ENCODE measurements at places on chromosomes 12 and 14.

DNA sequence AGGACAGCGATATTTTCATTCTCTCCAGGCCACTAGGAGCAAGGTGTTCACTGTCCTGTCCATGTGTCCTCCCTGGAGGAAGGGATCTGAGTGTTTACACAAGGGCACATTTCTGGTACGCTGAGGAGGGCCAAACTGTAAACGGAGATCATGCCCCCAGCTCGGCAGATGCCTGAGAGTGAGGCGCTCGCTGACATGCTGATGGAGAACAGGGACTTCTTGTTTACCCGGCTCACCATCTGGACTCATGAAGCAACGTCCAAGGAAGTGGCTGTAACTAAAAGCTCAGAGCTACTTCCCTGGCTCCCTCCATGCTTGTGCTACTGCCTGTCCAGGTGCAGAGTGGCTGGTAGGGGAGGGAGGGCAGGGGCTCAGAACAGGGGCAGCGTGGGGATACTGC lies 43.4 kb upstream of the KCNA1 start:
- no peak for DNase-seq

- no peak for DNase-seq
Measured at GRCh38 chr14:105117710-105118385, 50.7 kb downstream of the JAG2 start.

DNA sequence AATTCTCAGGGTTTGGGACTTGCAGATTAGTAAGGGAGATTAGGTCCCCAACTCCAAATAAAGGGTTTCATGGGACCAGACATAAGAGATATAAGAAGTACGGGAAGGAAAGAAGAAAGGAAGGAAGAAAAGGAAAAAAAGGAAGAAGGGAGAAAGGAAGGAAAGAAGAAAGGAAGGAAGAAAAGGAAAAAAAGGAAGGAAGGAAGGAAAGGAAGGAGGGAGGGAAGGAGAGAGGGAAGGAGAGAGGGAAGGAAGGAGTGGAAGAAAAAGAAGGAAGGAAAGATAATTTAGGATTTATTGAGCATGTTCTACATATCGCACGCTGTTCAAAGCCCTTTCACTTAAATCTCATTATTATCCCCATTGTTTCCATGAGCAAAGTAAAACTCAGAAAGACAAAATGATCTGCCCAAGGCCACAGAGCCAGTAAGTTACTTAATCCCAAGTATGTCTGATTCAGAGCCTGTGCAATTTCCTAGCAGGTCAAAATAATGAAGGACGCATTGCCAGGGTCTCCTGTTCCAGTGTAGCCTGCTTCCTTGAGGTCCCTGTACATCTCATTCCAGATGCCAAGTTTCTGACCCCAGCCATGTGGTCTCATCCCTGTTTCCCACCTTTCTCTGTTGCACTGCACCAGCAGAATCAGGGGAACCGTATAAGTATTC lies 3.9 kb upstream of the HDAC7 start:
- no peak for DNase-seq

DNA sequence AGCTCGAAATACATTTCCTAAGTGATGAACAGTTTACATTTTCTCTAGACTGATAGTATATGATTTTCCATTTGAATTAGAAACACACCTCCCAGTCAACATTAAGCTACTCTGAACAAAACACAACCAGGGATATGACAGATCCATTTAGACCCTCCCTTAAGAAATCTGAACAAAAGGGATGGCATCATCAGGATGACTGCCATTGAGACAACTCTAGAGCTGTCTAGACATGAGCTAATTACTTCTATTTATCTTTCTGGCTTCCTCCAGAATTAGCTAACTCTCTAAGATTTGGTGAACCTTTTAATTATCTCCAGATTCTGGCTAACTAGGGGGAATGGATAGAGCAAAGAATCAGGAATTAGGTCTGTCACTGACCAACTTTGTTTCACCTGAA lies 92.9 kb upstream of the IGF1 start:
- DNase-seq = no peak

DNA sequence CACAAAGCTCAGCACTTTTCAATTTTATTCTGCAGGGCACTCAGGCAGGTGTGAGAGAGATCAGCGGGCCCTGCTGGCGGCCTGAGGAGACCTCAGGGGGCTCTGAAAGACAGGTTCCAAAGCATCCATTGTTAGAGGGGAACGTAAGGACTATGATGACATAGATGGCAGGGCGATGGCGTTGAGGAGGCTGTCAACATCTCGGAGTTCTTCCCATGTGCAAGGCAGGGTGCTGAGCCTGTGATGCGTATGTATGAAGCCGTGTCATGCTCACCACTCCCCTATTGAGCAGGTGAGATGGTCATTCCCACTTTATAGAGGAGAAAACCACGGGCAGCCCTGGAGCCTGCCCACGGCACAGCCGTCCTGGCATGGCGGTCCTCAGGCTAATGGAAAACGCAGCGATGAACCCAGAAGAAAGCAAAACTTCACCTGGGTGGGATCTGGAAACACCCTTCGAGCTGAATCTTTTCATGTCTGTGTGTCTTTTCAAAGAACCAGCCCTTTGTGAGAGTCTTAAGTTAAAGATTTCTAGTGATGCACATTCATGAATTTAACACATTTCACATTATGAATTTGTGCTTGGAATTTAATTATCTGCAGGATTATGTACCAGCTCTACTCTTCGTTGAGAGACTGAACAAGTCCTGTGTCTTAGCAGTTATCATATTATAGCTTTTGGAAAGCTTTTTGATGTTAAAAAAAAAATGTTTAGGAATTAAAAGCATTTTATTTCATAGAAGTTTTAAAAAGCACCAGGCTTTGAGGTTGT lies 64.7 kb downstream of the RIMBP2 start:
- no peak for DNase-seq

DNA sequence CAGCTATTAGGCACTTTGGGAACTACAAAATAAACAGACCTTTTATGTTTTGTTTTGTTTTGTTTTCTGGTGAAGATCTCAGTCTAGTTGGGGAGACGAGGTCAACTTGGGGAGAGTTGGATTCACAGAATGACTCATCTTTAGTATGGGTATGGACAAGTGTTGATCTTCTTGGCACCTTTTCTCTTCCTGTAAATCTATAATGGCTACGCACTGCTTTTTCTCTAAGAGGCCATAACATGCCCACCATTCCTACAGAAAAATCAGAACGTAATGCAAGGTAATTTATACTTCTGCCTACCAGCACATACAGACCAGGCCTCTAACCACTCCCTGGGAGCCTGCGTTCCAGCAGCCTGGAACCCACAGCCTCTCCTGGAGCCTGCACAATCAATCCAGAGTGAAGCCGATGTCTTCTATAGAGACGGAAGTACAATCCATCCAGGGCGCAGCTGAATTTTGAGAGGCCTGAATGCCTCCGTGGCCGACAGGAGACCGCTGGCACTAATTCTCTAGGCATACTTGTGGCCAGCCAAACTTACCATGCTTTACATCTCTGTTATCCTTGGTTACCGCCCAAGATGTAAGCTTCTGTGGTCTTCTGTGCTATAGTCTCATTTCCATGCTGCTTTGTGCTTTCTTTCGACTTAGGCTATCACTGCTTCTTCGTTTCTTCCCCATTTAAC lies 717 bp downstream of the PPHLN1 start:
- DNase-seq = peak; percentile 53

- peak; percentile 32 for DNase-seq
Measured at GRCh38 chr12:47813511-47814196, 6.0 kb downstream of the HDAC7 start.

- DNase-seq = peak; percentile 61
Measured at GRCh38 chr14:38143659-38144505, 63.8 kb upstream of the SSTR1 start.

DNA sequence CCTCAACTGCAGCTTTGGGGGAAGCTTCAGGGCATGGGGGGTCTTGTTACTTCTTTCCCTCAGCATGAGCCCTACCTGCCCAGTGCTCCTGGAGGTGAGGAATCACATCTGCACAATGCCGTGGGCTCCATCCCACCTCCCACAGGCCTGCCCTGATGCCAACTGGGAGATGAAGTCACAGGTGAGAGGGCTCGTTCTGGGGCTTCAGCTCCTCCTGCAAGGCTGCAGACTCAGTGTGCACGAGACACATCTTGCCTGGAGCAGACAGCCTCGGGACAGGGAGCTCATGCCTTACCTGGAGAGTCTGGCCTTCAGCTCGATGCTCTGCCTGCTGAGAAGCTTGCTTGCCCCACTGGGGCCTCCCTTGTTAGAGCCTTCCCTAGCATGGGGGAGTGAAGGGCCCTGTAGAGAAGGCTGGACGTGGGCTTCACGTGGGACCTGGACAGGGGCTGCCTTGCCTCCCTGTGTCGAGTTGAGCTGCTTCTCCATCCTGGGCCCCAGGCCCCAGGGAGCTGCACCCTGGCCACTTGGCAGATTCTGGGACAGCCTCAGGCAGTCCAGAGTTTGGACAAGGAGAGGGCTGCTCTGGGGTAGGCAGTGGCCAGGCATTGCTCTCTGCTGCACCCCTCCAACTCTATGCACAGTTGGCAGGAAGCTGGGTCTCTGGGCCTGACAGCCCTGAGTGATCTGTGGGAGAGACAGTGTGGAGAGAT lies 171.4 kb downstream of the KIF26A start:
- no peak for DNase-seq

DNA sequence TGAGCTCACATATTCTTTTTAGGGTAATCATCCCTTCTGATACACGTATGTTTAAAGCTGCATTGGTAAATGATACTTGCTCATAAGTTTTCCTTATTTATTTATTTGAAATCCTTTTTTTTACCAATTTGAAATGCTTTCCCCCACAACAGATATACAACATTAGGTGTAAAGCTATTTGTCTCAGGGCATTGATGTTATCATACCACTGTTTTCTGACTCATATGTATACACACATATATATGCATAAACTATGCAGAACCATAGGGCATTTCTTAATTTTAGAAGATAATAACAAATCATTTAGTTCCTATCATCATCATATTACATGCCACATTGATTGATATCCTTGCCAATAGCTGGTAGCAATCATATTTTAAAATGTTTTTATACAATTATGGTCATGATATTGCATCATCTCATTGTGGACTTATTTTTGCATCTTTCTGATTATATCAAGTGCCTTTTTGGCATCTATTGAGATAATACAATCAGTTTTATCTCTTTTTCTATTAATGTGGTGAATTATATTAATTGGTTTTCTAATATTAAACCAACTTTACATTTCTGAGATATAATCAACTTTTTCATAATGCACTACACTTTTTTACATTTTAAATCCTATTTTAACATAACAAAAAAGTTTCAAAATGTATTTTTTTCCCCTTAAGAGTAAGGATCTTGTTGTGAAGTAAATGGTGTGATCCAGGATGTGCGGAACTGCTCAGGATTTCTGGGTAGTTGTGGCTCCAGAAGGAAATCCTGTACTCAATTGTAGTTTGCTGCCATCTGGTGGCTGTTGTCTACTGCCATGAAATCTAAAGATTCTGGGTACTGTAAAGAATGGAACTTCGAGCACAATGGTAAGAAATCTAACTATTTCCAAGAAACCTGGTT lies 16.7 kb downstream of the OR9K2 start:
- peak; percentile 53 for DNase-seq

DNA sequence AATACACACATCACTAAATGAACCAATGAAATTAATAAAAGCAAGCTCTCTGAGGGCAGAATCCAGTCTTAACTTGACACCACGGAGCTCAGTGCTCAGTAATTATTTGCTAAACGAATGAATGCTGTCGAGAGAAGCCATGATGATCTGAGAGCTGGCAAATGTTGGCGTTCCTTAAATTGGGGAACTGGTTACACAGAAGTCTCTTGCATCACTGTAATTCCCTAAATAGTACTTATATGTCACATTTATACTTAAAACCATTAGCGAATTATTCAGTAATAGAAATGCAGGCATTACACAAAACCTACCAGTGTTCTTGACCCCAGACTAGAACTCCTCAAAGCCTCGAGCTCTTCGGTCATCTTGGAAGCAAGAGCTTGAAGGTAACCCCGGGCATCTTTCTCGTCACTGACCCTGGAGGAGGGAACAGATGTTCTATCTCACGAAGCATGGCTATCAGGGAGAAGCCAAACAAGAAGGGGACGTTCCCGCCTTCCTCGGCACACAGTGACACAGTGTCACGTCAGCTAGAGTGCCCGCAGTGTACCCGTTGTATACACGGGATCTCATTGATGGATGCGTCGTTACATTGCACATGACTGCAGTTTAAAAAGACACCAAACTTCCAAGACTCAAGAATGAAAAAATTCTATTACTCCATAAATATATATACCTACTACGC lies 43.6 kb downstream of the AMN start:
- no peak for DNase-seq

DNA sequence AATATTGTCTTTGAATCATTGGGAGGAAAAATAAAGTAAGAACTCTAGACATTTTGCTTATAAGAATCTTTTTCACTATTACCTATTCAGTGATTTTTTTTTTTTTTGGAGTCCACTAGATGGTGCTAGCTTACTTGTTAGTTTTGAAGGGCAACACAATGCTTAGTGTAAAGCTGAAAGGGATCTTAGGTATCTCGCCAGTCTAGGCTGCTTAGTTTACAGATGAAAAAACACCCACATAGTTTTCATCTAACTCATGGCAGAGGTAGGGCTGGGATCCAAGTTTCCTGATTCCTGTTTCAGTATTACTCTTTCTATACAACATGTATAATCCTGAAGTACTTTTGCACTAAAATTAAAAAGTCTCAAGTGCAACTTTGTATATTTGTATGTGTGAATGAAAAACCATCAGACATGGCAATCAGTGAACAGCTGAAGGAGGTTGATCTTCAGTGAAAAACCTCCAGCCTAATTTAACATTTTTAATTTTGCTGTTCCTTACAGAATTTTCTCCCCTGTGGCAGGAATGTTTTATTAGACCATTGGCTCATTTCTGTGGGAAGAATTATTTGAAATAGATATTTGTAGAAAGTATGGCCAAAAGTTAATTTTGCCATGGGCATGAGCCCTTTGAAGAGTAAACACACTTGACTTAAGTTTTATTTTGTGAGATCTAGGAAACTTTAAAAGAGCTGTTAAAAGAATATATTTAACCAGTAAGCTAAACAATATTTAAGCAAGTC lies 40.7 kb downstream of the LRRIQ1 start:
- peak; percentile 71 for DNase-seq

- peak; percentile 70 for DNase-seq
Measured at GRCh38 chr14:76957224-76957891, 71.2 kb downstream of the IRF2BPL start.

- no peak for DNase-seq
Measured at GRCh38 chr14:90639641-90640040, 176.6 kb downstream of the TTC7B start.

GRCh38 chr12:57347284-57347683 lies 83.6 kb downstream of the R3HDM2 start:
- no peak for DNase-seq

GRCh38 chr12:53709671-53710070 lies 17.6 kb downstream of the CALCOCO1 start:
- no peak for DNase-seq

- DNase-seq = peak; percentile 55
Measured at GRCh38 chr12:95815632-95816212, 25.2 kb upstream of the NTN4 start.
